ENCODE measurements at places on chromosomes 12 and 14.
A peak's percentile ranks its signal among the peaks of the same experiment; 100 is the strongest.

- DNase-seq = no peak
Observed at GRCh38 chr12:93197067-93197593, 180.6 kb upstream of the NUDT4 start.

DNA sequence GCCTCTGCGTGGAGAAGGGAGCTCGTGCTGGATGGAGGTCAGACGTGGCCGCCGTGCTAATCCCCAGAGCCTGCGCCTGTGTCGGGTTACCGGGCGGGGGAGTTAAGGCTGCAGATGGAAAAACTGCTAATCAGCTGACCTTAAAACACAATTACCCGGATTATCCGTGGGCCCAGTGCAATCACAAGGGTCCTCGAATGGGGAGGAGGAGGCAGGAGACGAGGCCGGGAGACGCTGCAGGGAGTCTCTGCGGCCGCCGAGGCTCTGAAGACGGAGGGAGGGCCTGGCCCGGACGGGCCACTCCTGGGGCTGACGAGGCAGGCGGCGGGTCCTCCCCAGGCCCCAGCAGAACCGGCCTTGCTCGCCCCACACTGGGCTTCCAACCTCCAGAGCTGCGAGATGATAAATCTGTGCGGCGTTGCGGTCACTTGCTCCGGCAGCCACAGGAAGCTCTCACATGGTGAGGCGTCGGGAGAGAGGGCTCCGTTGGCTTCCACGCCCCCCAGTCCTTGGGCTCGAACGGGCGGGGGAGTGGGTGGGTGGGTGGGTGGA is 32.9 kb upstream of the FBRSL1 start:
- no peak for DNase-seq

DNA sequence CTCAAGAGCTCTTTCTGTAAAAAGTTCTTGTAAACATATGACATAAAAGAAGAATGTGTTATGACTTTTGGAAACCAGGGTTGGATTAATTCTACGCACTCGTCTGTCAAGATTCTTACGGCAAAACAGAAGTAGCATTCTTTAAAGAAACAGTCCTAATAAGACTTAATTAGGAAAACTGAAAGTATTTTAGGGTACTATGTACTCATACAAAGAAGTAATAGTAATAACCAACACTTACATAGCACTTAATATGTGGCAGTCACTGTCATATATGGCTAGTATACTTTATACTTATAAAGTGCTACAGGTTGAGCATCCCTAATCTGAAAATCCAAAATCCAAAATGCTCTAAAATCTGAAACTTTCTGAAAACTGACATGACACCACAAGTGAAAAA is 72.9 kb upstream of the ST8SIA1 start:
- DNase-seq = no peak

GRCh38 chr12:108560321-108560721 is 652 bp downstream of the SART3 start:
- no peak for DNase-seq

- DNase-seq = no peak
Observed at GRCh38 chr12:120085920-120086645, 30.5 kb downstream of the RAB35 start.

GRCh38 chr12:42756841-42757623 is 167.5 kb upstream of the PRICKLE1 start:
- peak; percentile 79 for DNase-seq

- DNase-seq = no peak
Observed at GRCh38 chr12:74964390-74964789, 245.2 kb downstream of the KCNC2 start.

GRCh38 chr12:93108985-93109384 is 179.9 kb upstream of the EEA1 start:
- DNase-seq = no peak

GRCh38 chr14:52018252-52018651 is 28.9 kb downstream of the RTRAF start:
- DNase-seq = no peak

DNA sequence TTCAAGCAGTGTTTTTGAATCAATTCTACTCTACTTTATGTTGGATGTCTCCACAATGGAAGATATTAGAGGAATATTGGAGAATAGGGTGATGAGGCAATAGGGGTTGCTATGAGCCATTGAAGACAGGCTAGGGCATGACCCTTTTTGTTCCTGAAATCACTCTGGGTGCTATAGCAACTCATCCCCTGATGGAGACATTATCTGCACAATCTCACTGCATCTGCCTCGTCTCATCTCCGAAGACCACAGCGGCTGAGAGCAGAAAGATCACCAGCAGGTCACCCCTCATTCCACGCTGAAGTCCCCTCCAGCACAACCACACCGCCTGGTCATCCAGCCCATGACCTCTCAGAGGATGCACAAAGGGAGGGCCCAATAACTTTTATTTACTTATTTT is 150.4 kb upstream of the TMEM132C start:
- DNase-seq = no peak

GRCh38 chr12:113245695-113246477 is 24.6 kb downstream of the TPCN1 start:
- DNase-seq = no peak

DNA sequence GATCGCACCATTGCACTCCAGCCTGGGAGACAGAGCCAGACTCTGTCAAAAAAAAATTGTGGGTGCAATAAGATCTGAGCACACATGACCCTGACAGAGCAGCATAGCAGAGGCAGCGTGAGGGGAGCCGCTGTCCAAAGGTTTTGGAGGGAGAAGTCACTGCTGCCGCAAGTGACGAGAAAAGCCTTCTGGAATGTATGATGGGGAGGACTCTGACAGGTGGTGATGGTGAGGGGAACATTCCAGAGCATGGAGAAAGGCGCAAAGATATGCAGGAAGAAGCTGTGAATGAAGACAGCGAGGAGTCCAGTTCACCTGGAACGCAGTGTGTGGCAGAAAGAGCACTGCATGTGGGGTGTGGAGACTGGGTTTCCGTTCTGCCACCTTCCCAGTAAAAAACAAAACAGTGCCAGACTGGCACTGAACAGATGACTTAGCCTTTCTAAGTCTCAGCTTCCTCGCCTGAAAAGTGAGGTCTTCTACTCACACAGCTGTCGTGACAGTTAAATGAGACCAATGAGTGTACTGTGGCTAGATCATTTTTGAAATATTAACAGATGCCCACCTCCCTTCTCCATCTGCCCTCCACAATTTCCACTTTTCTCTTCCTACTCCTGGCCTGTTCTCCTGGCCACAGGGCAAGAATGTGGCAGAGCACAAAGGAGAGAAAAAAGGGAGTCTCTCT is 53.4 kb upstream of the PTHLH start:
- DNase-seq = no peak

- no peak for DNase-seq
Observed at GRCh38 chr12:114688256-114688845, 4.4 kb upstream of the TBX3 start.
